Activated T-cell treated with anti-CD3 and anti-CD28 coated beads, Interleukin-2, amount 50 U/mL, for 48 hours (primary cell): ENCODE measurements at places on chromosomes 16 and 17.

GRCh38 chr17:31493656-31494155 is 102.2 kb downstream of the RAB11FIP4 start:
- DNase-seq = peak; percentile 49

GRCh38 chr16:68629351-68629910 is 15.7 kb upstream of the CDH3 start:
- no peak for DNase-seq

- DNase-seq = no peak
These were observed 933 bp upstream of the ATXN7L3 start for GRCh38 chr17:44200478-44201155.

- no peak for DNase-seq
These were observed 18.1 kb upstream of the KRT17 start for GRCh38 chr17:41642252-41643156.

DNA sequence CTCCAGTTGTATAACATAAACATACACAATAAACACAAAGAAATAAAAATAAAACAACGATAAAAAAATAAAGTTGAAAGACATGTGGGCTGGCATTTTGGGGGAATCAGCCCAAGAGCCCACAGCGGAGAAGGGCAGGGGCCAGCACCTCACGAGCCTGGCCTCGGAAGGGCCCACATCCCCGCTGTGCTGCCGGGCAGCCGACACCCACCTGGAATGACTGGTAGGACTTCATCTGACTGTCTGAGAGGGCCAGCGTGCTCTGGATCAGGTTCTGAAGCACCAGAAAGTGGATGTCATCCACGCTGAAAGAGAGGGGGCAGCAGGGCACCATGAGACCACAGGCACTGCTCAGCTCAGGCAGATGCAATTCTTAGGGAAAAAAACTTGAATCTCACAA is 73.5 kb downstream of the GTF3C1 start:
- no peak for DNase-seq

- no peak for DNase-seq
These were observed 9.2 kb upstream of the CCNF start for GRCh38 chr16:2420035-2420434.

DNA sequence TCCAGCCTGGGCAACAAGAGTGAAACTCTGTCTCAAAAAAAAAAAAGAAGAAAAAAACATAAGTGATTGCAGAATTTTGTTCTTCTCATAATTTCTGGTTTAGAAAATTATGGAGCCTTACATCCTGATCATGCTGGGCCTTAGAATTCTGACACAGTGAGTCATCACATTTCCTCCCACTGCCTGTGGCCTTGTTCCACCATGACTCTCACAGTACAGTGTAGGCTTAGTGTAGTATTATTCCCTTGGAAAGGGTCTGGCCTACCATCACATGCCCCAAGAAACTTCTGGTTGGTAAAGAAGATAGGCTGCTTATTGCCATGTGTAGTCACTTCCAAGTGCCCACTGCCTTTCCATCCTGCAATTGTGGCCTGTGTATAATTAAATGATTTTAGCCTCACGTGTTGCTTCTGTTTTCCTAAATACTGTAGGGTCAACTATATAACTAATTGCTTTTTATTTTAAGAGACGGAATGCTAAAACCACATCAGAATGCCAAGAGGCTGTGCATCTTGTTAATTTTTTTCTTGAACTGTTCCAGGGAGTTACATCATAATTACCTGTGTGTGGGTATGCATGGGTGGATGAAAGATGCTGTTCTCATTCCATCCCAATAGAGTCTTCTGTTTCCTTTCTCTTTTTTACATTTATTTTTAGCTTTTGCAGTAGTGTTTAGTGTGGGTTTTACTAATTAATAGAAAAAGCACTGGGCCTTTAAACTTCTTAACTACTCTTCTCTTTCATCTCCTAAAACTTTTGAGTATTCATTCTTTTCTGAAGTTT is 25.9 kb downstream of the OGFOD1 start:
- no peak for DNase-seq

GRCh38 chr16:71442051-71442440 is at the start of gene TLE7:
TLE7 (minus strand) TSS chr16:71442054; CDS start chr16:71433324, 8,730 bp downstream.
- DNase-seq = no peak

- DNase-seq = no peak
These were observed 20.6 kb downstream of the MAP3K14 start for GRCh38 chr17:45296003-45296832.

GRCh38 chr16:83970430-83970815 is 2.4 kb downstream of the NECAB2 start:
- no peak for DNase-seq

GRCh38 chr17:2898255-2898926 is 102.2 kb downstream of the RAP1GAP2 start:
- no peak for DNase-seq

DNA sequence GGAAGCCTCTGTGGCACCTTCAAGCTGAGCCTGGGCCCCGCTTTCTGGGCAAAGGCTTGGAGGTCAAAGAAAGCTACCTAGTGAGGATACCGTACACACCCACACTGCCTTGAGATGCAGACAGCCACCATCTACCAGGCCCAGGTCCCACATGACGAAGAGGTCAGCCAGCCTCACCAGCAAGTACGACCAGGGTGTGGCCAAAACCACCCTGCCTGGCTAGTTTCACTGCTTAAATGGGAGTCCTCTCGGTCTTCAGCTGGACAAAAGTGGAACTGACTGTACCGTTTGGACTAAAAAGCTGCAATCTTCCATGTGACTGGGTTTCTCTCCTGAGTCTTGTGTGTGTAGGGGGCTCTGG is 21.6 kb downstream of the VASN start:
- no peak for DNase-seq

- DNase-seq = no peak
These were observed 6.5 kb upstream of the UBB start for GRCh38 chr17:16374146-16374938.

- DNase-seq = no peak
These were observed 255.7 kb downstream of the RBFOX3 start for GRCh38 chr17:79355165-79355564.

GRCh38 chr16:81181013-81181720 is 57.3 kb upstream of the BCO1 start:
- no peak for DNase-seq

DNA sequence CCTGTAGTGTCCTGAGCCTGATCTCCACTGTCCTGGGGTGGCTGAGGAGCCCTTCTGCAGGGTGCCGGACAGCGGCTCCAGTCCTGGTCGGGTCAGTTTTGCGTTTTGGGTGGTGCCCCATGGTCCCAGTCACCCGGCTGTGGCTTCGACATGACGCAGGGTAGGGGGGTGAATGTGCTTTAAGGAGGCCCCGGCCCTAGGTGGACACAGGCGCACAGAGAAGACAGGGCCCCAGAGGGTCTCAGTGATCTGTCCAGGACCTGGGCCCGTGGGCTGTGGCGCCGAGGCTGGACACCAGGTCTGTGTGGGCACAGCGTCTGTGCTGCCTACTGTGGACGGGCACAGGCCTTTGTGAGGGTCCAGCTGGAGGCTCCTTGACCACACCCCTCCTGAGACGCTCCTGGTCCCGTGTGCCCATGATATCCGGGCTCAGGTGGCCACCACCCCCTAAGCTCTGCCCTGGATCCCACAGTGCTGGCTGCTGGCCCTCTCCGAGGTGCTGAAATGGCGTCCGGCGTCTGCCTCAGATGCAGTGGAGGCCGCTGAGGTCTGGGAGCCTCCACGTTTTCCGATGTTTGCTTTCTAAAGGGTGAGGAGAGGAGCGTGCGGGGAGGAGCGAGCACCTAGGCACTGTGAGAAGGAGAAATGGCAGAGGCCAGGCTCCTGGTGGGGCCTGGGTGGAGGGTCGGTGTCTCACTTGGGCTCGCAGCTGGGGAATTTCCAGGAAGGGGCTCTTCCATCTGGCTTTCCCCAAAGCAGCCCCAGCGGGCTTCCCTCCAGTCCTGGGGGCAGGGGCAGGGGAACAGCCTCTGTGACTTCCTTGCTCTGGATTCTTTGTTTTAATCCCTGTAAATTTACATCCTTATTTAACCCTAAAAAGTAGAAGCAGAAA is 56.1 kb upstream of the ACSF3 start:
- DNase-seq = no peak

- DNase-seq = no peak
These were observed 17.3 kb downstream of the CCR7 start for GRCh38 chr17:40547785-40548478.

GRCh38 chr16:54931120-54932014 is 702 bp downstream of the IRX5 start:
- DNase-seq = peak; percentile 55

DNA sequence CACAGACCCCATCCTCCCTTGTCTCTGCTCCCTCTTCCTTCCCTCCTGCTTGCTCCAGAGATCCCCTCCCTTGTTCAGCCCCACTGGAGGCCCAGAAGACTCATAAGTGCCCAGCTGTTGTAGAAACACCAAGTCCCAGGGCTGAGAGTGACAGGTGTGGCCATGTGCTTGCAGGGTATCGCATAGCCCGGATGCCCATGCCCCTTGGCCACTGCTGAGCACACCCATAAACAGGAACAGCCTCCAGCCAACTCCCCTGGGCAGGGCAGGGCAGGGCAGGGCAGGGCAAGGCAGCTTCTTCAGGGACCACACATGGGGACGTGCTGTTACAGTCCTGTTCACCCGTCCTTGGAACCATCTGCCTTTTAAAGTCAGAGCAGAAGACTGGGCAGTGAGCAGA is 2.0 kb downstream of the CACNG1 start:
- DNase-seq = no peak

DNA sequence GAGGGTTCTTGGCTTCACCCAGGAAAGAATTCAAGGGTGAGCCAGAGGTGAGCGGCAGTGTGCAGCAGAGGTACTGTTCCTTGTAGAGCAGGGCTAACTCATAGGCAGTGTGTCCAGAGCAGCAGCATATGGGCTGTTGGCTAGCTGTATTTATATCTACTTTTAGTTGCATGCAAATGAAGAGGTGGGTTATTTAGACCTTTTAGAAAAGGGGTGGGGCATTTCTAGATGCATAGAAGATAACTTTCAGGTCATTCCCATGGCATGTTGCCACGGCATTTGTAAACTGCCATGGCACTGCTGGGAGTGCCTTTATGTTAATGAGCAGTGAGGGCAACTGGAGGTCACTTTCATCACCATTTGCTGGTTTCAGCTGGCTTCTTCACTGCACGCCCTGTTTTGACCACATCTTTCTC is 141.0 kb downstream of the STX8 start:
- no peak for DNase-seq

DNA sequence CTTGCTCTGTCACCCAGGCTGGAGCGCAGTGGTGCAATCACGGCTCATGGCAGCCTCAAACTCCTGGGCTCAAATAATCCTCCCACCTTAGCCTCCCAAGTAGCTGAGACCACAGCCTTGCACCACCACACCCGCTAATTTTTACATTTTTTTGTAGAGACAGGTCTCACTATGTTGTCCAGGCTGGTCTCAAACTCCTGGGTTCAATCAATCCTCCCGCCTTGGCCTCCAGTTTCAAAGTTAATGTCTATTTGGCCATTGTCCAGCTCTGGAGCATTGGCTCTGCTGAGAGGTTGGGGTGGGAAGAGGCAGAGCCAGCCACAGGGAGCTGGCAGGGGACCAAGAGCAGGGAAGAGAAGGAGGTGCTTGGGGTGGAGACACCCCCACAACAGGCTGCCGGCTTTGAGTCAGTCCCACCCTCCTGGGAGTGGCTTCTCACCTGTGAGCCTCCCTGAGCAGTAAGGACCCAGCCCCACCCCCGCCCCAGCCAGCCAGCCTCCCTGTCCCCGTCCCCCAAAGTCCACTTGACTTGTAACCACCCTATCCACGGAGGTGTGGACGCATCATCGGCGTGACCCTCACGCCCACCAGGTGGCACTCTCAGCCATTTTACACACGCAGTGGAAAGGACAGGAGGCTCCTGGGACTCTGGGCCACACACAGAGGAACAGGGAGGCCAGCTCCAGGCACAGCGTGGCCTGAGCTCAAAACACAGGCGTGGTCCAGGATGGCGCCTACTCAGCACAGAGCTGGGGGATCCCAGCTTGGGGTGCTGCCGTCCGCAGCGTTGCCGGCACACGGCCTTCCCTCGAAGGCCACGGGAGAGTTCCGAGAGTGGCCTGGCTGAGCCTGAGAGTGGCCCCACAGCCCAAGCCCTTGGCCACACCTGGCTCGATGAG is 22.8 kb upstream of the PVALEF start:
- DNase-seq = peak; percentile 75

DNA sequence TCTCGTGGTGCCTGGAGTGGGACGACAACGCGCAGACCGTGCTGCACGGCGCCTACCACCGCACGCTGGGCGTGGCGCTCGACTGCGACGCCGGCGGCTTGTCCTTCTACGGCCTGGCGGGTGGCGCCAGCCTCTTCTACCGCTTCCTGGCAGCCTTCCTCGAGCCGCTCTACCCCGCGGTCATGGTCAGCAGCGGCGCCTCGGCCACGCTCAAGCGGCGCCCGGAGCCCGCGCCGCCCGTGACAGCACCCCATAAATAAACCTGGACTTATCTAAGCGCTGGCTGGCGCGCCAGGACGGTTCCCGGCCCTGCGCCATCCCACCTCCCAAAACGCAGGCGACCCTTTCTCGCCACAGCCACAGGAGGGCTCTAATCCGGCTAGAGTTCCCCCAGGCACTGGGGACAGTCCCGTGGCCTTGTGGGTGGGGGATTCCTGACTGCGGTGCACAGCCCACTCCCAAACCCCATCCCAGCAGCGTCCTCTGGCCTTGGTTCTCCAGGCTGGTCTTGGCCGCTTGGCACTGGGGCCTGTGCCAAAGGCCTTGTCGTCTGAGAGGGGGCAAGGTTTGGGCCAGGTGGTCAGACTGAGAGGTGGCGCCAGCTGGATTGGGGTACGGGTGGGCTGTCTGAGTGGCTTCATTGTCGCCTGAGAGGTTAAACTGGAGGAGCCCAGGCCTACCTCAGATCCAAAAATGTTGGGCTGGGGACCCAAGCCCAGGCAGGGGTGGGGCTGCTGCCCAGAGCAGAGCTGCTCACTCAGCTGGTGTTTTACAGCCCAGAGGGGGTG is 10.1 kb upstream of the SLC16A5 start:
- DNase-seq = peak; percentile 67

DNA sequence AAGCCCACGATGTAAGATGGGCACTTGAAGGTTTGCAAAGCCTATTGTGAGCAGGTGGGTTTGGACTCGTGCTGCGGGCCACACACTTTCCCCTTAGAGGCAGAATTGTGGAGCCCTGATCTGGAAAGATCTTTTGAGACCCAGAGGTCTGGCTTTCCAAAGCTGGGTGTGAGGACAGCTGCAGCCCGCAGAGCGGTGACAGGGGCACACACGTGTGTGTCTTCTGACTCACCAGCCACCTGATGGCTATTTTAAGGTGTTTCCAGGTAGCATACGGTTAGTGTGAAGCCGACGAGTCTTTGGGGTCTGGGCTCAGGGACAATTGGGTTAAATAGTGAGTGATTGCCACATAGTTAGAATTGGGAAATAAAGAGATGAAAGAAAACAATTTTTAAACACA is 108.9 kb upstream of the GSE1 start:
- no peak for DNase-seq

GRCh38 chr17:13051915-13052314 is 34.1 kb upstream of the ELAC2 start:
- no peak for DNase-seq

GRCh38 chr17:38443356-38444031 is 15.2 kb downstream of the ARHGAP23 start:
- DNase-seq = no peak
